Stimulated activated naive CD4-positive, alpha-beta T cell treated with Interleukin-2 at 50 U/mL for 16 hours (primary cell): ENCODE measurements at places on chromosomes 1 and 21.

- no peak for DNase-seq
Measured at GRCh38 chr1:96361961-96362360, 359.6 kb upstream of the PTBP2 start.

DNA sequence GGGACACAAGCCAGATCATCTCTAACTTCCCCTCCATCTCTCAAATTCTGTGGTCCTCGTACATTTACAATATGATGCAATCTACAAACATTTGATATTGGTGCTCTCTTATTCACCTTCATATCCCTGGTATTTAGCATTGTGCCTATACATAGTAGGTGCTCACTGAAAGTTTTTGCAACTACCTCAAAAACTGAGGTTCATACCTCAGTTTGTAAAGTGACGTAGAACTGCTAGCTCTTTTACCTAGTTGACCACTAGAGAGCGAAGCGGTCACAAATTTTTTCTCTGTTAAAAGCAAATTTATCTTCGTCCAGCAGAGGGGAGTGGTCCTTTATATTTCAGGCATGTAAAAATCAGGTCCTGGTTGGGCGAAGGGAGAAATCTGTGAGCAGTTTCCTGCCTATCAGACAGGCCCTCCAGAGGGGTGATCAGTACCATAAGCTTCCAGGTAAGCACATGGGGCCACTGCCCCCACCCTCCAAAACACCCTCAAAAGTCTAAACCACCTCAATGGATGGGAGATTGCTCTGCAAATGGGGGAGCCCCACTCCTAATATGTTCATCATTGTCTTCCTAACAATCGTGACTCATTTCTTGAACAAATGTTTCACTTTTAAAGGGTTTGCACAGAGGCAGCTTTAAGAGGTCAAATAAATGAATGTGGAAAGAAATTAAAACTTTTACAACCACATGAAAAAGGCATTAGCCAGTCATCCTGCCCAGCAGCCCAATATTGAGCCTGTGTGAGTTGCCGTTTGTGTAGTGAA, 10.6 kb upstream of the HLCS start:
- no peak for DNase-seq

- no peak for DNase-seq
Measured at GRCh38 chr1:245311887-245312536, 157.2 kb downstream of the KIF26B start.

GRCh38 chr1:117821382-117821755, 108.1 kb downstream of the GDAP2 start:
- no peak for DNase-seq

DNA sequence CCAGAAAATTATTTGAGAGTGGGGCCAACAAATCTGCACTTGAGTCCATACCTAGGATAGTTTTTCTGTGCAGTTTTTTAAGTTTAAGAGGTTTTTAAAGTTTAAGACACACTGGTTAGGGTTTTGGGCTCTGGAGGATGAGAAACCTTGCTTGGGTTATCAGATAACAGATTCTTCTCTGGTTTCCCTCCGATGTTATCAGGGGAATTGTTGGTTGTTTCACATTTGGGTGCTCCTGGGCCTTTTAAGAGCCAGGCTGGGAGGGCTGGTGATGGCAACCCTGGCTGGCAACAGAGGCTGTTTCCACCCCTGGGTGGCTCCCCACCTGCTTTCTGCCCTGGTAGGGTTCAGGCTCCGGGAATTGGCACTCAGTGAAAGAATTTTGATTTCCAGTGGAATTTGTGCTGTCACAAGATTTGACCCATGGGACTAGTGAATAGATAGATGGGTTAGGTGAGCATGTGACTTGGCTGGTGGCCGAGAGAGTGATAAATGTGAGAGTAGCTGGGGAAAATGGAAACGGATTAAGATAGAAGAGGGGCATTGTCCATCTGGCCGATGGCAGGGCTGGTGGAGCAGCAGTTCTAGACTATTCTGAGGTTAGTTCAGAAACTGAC, 14.8 kb downstream of the VANGL1 start:
- no peak for DNase-seq

DNA sequence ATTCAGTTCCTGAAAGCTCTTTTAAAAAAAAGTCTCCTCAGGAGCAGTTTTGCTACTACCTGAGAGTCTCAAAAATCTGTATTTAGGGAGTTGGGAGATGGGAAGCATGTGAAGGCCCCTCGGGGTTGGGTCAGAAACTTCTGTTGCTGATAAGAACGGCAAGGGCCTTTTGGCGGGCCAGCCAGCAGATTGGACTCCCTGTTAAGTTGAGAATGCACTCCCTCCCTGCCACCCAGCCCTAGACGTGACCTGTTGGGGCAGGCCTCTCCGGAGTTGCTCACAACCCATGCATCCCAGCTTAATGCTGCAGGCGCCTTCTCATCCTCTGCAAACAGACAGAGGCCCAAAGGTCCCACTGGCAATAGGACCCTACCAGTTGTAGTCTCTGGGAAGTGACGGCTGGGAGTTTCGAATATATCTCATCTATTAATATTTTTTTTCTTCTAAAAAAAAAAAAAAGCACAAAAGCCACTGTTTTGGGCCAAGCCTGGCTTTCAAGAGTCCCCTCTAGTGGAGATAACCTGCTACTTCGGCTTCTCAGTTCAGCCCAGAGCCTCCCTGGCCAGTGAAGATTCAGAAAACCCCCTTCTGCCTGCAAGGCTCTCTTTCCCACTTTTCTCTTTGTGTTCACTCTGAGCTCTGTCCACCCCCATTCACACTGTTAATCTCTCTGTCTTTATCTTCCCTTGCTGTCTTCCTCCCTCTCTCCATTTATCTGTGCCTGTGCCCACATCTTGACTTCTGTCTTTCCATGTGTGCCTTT, 5.3 kb downstream of the PLXNA2 start:
- no peak for DNase-seq

DNA sequence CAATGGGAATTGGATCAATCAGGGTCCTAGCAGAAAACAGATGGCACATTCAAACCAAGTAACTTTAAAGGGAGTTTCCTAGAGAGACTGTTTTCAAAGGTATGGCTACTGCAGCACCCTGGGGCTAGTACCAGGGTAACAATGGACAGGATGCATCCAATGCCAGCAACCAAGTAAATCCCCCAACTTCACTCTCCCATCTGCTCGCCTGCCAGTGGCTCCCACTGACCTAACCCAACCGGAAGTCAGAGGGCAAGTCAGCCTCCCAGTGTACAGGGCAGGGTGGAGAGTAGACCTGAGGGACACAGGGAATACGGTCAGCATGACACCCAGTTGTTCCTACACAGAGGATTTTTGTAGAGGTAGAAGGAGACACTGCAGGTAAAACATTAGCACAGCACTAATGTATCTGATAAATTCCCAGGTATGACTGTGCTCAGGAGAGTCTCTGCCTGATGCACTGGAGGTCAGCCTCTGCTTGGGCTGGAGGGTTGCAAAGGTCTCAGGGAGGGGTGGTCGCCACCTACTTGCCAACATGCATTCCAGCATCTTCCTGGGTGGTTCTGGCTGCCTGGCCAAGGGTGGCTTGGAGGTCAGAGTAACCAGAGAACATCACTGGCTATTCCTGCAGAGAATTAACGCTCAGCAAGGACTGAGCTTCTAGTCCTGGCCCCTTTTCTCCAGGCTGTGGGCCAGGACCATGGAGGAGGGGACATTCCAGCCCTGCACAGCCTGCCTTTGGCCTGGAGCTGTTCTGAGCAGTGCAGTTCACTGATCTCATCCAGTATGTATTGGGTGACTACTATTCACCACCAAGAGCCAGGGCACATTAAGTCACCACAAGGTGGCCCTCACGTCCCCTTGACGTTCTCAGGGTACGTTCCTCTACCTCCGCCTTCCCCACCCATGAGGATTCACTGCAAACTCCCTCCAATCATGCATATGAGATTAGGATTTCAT, 5.1 kb upstream of the GJA4 start:
- no peak for DNase-seq

- no peak for DNase-seq
Measured at GRCh38 chr1:156781585-156782186, 14.4 kb downstream of the PRCC start.

- no peak for DNase-seq
Measured at GRCh38 chr21:26115899-26116298, 54.7 kb downstream of the APP start.

- DNase-seq: no peak
Measured at GRCh38 chr1:2641381-2642130, 8.7 kb upstream of the MMEL1 start.

DNA sequence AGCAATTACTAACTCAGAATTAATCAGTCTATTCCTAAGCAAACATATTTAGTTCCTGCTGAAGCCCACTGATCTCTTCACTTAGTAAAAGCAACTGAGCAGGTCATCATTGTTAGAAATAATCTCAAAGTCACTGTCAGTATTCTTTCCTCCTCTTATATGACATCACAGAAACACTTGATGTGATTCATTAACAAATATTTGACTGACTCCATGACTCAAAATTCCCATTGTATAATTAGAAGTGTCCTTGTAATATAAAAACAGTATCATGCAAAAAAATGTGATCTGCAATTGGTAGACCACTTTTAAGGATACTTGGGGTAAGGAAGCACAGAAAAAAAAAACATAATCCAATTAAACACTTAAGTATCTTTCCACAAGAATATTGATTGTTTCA, 194.4 kb downstream of the DPYD start:
- no peak for DNase-seq

DNA sequence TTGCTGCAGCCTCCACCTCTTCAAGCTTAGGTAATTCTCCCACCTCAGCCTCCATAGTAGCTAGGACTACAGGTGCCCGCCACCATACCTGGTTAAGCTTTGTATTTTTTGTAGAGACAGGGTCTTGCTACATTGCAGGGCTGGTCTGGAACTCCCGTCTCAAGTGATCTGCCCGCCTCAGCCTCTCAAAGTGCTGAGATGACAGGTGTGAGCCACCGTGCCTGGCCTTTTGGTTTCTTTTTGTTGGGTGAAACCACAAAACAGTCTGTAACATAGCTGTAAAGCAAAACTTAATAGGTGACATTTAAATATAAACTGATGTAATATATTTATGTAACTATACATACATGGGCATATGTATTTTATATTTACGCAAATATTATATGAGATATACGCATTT, 3.1 kb upstream of the DNAJC11 start:
- no peak for DNase-seq

DNA sequence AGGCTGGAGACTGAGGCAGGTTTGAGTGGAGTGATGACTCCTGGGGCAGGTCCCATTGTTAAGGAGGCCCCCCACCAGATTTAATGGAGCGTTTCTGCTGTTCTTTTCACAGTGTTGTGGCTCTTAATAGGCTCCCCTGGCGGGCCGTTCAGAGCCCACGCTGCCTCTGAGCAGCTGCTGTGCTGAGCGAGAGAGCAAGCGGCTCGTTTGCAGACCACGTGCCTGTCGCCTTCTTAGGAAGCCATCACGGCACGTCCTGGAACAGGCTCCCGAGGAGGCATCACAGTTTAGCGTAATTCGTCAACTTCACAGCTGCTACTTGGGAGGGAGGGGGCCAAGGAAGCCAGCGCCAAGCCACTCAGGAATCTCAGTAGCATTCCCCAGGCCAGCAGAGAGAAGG, 70.5 kb upstream of the CTTNBP2NL start:
- no peak for DNase-seq

GRCh38 chr1:203177470-203178039, 1.9 kb upstream of the MYBPH start:
- DNase-seq: no peak

DNA sequence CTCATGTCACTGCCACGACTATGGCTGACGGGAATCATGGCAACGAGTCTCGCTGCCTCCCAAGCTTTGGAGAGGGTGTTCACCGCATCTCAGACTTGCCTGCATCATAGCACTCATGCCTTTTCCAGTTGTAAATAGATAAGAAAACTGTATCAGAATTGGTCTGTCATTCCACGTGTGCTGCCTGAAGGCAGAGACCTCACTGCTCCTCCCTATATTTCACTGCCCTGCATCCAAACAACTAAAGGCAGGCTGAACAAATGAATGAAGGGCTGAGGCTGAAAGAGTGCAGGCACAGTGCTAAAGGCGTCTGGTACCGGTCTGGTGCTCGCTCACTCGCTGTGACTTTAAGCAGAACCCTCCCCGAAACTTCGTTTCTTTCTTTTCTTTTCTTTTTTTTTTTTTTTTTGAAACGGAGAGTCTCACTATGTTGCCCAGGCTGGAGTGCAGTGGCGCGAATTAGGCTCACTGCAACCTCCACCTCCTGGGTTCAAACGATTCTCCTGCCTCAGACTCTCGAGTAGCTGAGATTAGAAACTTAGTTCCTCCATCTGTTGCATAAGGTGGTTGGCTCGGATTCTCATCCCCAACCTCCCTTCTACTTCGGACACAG, 542 bp downstream of the EIF2B3 start:
- no peak for DNase-seq

DNA sequence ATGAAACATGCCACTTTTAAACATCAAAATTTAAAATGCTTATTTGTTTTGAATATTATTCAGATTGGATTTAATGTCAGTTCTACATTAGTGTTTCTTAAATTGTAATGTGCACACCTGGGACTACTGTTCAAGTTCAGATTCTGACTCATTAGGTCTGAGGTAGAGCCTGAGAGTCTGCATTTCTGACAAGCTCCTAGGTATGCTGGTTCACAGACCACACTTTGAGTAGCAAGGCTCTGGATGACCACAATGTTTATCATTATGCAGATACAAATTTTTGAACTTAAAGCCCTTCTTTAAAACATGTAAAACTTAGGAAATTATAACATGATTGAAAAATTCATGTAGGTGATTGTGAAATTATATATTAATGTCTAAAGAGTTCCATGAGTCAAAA, 40.2 kb downstream of the TTLL7 start:
- DNase-seq: no peak

- DNase-seq: peak; percentile 70
Measured at GRCh38 chr1:212699625-212700222, at the start of gene BATF3. TSS of gene BATF3 (minus strand) at chr1:212699840. CDS start at chr1:212699762, 78 bp downstream.

GRCh38 chr1:174998569-174999215, 1.1 kb upstream of the CACYBP start:
- DNase-seq: peak; percentile 27

DNA sequence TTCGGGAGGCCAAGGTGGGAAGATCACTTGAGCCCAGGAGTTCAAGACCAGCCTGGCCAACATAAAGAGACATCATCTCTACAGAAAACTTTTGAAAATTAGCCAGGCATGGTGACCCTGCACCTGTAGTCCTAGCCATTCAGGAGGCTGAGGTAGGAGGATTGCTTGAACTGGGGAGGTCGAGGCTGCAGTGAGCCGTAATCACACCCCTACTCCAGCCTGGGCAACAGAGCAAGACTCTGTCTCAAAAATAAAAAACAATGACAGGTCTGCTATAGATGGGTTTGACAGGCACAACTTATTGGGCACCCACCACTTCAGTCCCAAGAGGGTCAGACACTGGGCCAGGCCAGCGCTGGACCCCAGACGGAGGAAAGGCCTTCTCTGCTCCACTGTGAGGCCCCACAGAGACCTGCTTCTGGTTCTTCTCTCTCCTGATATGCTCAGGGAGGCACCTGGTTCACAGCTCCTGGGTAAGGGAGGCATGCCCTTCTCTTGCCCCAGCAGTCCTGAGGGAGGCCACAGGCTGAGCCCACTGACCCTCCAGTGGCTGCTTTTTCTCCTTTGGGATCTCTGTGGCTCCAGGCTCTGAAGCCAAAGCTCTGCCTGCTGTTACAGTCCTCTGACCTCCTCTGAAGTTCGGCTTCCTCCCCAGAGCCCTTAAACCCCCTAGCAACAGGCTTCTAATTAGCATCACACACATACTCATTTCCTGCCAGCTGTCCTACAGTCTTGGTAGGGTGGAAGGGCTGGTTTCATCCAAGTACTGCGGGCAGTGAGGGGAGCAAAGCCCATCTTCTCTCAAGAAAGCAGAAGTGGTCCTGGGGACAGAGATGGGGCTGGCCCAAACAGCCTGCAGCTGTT, 14.4 kb downstream of the S100A16 start:
- no peak for DNase-seq
